ENCODE measurements at places on chromosomes 16 and 17.

DNA sequence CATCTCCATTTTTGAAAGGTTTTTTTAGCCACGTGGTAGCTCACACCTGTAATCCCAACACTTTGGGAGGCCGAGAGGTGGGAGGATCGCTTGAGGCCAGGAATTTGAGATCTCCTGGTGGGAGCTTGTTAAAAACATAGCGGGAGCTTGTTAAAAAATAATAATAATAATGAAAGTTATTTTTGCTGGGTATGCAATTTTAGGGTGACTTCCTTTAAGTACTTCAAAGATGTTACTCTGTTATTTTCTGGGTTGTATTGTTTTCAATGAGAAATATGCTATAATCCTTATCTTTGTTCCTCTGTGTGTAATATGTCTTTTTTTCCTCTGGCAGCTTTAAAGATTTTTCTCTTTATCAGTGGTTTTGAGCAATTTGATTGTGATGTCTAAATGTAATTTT is 48.1 kb downstream of the NLK start:
- DNase-seq, result no peak

- DNase-seq, result no peak
Measured at GRCh38 chr17:49352587-49353154, 9.4 kb downstream of the ZNF652 start.

- no peak for DNase-seq
Measured at GRCh38 chr17:50868140-50868438, 1.9 kb upstream of the TOB1 start.

DNA sequence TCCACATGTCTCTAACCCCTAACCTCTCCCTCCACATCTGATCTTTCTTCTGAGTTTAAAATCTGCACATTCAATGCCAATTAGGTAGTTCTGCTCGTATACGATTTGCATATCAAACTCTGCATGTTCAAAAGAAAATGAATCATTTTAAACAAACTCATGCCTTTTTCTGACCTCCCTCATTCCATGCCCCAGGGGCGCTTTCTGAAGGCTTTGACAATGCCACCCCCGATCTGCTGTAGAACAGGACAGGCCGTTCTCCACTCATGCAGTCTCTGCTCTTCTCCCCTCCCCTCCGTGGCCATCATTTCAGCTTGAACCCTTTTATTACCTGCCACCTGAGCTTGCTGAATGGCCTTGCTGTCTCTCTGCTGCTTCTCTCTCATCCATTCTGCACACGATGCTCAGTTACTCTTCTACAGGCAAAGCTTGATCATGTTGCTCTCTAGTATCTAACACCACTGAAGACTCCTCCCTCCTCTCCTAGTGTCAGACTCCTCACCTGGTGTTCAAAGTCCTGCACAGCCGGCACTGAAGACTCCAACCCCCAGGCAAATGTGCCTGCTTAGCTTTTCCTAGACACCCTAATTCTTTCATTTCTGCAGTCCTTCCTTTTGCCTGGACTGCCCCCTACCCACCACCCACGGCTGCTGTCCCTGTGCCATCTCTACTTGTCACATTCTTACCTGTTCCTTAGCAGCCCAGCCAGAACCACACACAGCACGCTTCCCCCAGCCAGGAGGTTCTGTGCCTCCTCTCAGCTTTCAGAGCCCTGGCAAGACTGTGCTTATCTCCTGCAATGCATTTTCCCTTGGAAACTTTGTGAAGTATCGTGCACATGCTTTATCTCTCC is 6.2 kb downstream of the TMEM238L start:
- no peak for DNase-seq

GRCh38 chr16:11145173-11145818 is 110.7 kb downstream of the SOCS1 start:
- no peak for DNase-seq

- no peak for DNase-seq
Measured at GRCh38 chr17:15883617-15884111, 61.3 kb upstream of the ADORA2B start.

DNA sequence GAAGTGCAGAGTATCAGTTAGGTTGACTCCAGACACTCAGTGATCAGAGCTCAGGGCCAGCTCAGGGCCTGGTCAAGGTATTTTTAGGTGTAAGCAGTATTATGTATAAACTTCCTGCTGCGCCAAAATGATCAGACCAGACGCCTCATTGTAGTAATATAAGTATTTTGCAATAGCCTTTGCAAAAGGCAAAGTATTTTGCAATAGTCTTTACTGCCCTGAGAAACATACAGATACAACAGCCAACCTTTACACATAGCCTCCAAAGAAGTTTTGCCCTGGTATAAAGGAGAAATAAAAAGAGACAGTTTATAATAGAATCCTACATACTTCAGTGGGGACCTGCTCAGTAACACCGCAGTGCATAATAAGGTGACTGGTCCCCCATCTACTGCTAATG is 333.0 kb upstream of the EEF2KMT start:
- DNase-seq, result no peak

- no peak for DNase-seq
Measured at GRCh38 chr17:74968361-74968780, 4.2 kb downstream of the HID1 start.

DNA sequence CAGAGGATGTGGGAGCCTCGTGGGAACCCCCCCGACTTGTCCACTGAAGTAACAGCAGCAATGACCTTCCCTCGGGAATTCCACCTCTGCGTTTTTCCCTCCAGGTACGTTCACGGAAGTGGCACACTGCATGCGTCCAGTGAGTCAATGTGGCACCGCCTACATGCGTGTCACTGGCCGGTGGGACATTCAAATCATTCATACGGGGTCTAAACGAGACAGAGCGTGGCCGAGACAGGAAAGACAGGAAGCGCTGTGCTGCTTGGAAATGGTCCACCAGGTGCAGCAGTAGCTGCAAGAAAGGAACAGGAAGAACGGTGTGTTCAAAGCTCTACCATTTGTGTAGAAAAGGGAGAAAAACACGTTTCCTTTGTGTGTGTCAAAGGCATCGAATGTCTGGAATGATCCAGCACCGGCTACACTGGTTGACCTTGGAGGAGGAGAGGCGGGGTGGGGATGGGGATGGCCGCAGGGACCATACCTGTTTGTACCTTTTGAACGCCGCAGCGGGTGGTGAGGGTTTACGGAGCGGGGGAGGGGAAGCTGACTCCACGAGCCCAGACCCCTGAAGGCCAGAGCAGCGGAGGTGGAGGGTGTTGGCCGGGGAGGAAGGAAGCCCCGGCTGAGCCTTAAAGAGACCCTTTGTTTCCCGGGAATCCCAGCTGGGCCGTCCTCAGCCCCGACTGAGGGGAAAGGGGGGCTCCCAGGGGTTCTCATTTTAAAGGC is 1.7 kb upstream of the PGAP6 start:
- no peak for DNase-seq

- DNase-seq, result no peak
Measured at GRCh38 chr17:48593126-48593829, at the start of gene HOXB5. HOXB5 (minus strand) TSS chr17:48593779; CDS start chr17:48593682, 97 bp downstream.

- DNase-seq, result no peak
Measured at GRCh38 chr17:38918916-38919315, 6.5 kb upstream of the LASP1NB start.

DNA sequence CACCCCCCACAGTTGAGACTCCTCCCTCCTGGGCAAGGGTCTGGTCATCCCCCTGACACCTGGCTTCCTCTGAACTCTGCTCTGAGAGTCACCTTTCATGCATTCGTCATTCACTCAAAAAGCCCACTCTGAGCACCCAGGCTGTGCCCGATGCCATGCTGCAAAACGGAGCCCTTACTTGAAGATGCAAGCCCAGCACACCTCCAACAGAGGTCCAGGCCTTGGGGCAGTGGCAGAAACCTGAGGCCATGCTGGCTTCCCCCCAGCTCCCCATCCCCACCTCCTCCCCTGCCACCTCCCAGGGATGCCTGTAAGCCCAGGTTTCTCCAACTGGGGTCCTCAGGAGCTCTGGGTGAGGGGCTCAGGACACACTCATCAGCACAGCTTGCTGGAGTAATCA is 67.7 kb upstream of the TNRC6C start:
- no peak for DNase-seq

DNA sequence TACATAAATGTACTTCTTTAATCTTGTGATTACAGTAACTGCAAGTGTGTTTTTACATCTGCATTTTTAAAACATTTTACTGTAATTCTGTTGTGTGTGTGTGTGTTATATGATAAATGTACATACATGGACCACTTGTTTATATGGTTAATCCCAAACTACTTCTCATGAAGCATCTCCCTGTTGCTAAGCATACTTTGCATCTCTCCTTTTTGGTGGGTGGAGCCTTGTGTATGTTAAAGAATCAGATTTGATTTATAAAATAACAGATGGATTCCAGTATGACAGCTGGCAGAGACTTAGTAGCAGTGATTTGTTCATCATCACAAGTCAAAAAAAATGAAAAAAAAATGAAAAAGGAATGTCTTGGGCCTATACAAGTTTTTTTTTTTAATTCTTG is 56.0 kb upstream of the RHBDL3 start:
- no peak for DNase-seq

GRCh38 chr16:16007743-16008111 is 58.3 kb downstream of the ABCC1 start:
- DNase-seq, result no peak

- no peak for DNase-seq
Measured at GRCh38 chr17:48236681-48237134, 129.1 kb downstream of the SNX11 start.

DNA sequence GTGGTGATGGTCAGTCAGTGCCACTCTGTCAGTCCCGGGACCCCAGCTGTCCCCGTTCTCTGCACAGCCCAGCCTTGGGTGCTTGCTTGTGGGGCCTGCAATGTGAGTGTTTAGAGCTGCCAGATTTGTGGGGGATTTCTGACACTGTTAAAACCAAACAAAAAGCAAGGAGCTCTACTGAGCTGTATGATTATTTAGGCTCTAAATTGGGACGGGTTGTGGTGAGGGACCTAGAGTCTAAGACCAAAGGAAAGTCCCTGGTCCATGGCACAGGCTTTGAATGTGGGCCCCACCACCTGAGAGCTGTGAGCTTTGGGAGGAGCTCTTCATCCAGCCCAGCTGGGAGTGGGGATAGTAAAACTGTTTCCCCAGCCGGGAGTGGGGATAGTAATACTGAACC is 63.3 kb downstream of the KSR1 start:
- no peak for DNase-seq

DNA sequence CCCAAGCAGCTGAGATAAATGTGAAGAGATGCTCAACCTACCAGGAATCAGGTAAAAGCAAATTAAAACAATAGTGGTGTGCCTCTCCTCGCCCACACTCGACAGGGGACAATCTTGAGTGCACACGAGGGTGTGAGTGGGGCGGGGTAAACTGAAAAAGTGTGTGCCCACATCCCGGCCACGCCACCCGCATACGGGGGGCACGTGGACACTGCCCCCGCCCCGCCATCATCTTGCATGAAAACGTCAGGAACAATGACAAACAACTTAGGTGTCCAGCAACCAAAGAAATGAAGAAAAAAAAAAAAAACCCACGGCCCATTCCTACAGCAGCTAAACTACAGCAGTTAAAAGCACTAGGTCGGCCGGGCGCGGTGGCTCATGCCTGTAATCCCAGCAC is 14.1 kb downstream of the PEMT start:
- DNase-seq, result no peak

- DNase-seq, result no peak
Measured at GRCh38 chr16:12153662-12154061, 177.1 kb downstream of the SNX29 start.

DNA sequence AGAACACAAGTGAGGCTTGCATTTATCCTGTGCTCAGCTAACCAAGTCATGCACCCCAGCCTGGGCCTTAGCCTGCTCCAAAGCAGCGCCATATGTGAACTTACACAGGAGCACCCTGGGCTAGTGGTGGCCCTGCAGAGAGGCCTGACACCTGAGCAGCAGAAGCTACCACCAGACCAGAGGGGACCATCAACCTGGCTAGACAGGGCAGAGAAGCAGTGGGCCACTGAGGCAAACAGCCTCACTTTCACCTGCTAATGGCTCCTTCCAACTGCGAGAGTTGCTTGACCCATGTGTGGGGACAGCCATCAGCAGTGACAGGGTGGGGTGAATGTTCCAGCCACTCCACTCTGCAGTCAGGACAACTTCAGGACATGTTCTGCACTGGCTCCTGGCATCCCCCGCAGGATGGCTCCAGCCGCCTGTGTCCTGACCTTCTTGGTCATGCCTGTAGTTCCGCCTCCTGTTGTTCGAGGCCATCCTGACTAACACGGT is 2.9 kb upstream of the C16orf95 start:
- DNase-seq, result no peak

- no peak for DNase-seq
Measured at GRCh38 chr16:76985392-76986045, 205.5 kb upstream of the MON1B start.

DNA sequence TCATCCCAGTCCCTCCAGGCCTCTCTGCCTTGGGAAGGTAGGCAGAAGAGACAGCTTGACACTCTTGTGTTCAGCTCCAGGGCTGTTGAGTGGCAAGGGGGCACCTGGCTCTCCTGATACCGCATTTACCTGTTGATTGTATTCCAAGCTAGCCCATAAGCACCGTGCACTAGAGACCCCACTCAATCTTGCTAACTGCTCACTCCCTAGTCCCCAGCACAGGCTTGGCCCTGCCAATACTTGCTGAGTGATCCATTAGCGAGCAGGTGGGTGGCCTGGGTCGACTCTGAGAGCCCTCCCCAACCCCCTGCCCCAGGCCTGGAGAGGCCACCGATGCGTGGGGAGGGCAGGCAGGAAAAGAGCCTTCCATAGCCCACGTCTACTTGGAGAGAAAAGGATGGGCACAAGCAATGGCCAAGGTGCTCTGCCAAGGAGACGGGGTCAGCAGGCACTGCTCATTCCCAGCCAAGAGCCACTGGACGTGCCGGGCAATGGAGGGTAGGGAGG is 29.5 kb downstream of the FA2H start:
- no peak for DNase-seq

DNA sequence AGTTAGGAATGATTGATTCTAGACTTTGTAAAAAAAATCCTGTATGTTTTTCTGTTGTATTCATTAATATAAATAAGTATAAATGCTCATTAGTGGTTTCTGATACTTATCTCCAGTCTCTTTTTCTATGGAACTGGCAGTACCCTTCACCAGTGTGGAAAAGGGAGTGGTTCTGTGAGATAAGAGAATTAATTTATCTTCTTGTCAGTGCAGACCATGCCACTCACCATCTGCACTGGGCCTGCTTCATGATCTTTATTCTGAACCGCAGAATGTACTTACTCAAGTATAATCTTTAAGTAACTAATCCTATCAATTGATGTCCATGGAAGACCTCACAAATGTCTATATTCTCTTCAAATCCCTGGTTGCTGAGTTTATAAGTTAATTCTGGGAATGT is 836.1 kb upstream of the CDH8 start:
- DNase-seq, result no peak

GRCh38 chr16:49630783-49631182 is 225.1 kb downstream of the ZNF423 start:
- DNase-seq, result no peak

- no peak for DNase-seq
Measured at GRCh38 chr17:12554251-12554650, 111.4 kb upstream of the MYOCD start.

GRCh38 chr16:35173295-35173694 is 1713.9 kb downstream of the TP53TG3F start:
- DNase-seq, result no peak

DNA sequence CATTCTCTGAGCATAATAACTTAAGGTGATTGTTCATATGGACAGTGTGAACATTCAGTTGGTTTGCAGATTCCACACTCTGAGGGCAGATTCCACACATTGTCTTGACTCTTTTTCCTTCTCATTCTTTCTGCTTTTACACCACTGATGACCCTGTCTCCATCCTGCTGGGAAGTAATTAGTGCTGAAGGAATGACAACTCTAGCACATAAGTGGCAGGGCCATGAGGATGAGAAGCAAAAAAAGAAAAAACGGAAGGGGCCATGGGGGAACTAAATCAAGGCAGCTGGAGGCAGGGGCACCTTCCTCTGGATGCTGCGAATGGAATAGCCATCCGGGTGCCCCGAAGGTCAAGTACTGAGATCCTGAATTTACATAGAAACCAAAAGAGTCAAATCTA is 944.0 kb downstream of the KCNJ2 start:
- DNase-seq, result no peak
